Stimulated activated effector memory CD8-positive, alpha-beta T cell treated with anti-CD3 and anti-CD28 coated beads, Interleukin-12 subunit alpha, Interleukin-12 subunit beta, amount 100 ng/mL, for 72 hours (primary cell): ENCODE measurements at places on chromosomes 5 and 9.

DNA sequence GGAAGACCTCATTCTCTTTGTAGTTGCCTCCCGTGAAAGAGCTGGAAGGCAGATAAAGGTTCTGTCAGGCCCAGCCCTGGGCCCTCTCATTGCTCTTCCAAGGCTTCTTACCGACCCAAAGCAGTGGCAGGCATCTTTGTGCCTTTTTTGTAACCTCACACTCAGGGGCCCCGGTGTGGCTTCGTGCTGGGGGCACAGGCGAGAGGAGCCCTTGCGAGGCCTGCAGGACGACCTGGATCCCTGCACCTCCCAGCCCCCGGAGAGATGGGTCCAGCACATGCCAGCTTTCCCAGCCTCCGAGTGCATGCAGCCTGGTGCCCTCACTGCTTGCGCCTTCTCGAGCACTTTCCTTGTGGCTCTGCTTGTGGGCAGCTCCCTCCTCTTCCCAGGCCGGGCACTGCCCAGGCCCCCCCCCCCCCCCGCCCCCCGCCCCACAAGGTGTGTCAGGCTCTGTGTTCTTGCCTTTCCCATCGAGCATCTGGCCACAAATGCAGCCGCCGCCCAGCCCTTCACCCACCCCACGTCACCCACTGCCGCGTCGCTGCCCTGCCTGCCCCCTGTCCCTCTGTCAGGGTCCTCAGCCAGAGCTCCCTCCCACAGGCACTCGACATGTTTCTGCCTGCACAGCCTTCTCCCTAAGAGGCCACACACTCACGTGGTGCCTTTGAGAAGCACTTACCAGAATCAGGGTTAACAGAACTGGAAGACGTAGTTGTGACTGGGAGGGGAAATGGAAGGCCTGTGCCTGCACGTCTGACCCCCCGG is 63.7 kb upstream of the CACNA1B start:
- DNase-seq: no peak

DNA sequence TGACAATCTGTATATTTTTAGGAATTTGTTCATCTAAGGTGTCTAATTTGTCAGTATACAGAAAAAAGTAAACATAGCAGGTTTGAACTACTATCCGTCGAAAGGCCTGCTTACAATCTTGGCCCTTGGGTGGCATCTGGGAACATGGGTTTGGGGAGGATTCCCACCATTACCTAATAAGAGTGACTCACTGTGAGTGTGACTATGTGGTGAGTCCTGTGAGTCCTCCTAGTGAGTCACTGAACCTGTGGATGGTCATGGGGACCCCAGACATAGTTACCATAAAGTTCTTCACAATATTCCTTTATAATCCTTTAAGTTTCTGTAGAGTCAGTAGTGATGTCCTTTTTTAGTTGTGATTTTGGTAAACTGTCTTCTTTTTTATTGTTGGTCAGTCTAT is 37.0 kb downstream of the RNF130 start:
- no peak for DNase-seq

DNA sequence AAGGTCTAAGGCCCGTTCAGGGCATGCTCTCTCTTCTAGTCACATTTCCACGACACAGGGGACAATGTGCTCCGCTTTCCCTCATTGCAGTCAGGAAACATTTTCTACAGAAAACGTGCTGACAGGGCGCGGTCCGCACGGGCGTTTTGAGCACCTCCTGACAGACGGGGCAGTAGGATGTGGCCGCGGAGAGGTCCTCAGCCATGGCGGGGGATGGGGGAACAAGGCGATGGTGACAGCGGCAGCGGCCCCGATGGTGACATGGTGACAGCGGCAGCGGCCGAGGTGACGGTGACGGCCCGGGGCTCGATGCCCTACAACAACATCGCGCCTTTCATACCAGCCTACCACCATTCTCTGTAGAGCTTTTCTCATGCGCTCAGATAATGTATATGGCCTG is 4.1 kb downstream of the PLPP1 start:
- no peak for DNase-seq

- no peak for DNase-seq
Observed at GRCh38 chr5:178383919-178384815, 151.6 kb upstream of the PHYKPL start.

GRCh38 chr5:54676481-54677340 is 159.2 kb downstream of the SNX18 start:
- DNase-seq: no peak

DNA sequence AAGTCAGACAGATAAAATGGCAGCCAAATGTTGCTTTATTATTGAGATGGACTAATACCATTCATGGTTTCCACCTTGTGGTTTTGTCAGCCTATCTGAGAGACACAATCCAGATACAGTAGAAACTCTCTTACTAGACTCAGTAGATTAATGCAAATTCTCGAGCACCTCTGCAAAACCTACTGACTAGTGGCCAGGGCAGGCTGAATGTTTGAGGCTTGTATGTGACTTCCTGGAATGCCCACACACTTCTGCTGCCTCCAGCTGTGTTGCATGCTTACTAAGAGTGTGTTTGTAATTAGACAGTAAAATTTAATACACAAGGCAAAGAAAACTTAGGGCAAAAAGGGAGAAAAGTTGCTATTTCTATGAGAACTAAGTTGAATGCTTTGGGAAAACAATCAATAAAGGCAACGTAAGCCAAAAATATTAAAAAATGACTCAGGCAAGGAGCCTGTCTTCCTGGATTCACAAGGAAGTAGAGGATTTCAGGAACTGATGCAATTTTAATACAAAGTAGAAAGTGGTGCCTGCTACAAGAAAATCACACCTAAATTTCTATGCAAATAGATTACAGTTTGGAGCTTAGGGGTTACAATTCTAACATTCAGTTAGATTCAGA is 30.2 kb upstream of the CCNG1 start:
- no peak for DNase-seq

GRCh38 chr9:69199769-69200470 is 25.8 kb downstream of the TJP2 start:
- DNase-seq: no peak

DNA sequence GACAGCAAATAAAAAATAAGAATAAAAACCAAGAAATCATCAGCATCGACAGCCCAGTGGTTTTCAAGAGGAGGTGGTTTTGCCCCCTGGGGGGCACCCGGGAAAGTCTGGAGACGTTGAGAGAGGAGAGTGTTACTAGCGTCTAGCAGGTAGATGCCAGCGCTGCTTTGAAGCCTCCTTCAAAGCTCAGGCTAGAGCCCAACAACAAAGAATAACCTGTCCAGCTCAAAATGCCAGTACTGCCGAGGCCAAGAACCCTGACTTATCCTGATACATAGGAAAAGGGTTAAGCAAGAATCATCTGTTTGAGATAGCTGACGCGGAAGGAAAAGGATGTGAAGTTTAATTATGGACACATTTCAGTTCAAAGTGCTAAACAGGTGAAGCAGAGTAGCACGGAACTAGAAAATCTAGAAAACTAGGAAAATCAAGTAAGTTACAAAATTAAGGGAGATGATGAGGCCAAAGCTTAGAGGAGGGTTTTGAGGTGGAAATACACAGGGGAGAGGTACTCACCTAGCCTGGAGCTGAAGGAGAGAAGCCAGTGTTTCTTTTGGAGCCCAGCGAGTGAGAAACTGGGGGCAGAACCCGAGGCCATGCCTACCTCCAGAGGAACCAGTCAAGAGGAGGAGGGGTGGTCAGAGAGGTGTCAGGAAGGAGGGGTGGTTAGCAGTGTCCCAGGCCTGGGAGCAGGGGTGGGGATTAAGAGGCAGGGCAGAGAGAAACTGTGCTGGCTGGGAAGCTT is 121.0 kb upstream of the RETREG1 start:
- DNase-seq: no peak

DNA sequence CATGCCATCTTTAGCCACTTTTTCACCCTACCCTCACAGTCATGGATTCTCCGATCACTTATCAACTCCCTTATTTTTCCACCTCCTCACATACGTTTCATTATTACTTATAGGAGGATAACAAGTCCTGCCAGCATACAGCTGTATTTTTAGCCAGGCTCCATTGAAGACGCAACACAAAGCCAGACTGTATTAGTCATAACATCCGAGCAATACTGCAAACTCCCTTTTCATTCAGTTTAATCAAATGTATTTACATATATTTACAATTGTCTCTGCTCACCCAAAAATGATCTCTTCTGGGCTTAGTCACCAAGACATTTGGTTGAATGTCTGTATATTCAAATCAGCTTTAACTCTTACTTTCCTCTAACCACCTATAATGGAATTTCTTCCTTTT is 126.4 kb upstream of the PRLR start:
- no peak for DNase-seq

GRCh38 chr5:67610186-67610912 is 413.8 kb upstream of the CD180 start:
- DNase-seq: no peak

DNA sequence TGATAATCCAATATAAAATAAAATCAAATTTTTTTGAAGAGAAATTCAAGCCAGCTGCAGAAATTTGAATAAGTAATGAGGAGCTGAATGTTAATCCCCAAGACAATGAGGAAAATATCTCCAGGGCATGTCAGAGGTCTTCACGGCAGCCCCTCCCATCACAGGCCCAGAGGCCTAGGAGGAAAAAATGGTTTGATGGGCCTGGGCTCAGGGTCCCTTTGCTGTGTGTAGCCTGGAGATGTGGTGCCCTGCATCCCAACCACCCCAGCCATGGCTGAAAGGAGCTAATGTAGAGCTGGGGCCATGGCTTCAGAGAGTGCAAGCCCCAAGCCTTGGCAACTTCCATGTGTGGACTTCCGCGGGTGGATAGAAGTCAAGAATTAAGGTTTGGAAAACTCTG is 618.3 kb downstream of the TAF11L14 start:
- DNase-seq: no peak

- DNase-seq: no peak
Observed at GRCh38 chr5:1864896-1865440, 17.8 kb downstream of the IRX4 start.

DNA sequence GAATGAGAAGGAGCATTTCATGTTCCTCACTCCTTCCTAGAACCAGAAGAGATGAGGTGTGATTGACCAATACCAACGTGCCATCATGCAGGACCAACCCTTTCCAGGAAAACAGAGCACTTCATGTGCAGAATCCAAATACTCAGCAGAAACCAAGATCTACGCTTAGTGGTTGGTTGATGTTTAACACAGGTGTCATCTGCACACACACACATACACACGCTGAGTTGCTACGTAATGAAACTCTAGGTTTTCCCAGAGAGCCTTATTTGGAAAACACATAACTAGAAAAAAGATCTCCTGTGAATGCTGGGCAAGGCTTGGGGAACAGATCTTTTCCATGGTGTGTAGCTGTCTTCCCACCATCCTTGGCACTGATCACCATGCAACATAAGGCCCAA is 21.1 kb upstream of the ZNF622 start:
- DNase-seq: no peak

DNA sequence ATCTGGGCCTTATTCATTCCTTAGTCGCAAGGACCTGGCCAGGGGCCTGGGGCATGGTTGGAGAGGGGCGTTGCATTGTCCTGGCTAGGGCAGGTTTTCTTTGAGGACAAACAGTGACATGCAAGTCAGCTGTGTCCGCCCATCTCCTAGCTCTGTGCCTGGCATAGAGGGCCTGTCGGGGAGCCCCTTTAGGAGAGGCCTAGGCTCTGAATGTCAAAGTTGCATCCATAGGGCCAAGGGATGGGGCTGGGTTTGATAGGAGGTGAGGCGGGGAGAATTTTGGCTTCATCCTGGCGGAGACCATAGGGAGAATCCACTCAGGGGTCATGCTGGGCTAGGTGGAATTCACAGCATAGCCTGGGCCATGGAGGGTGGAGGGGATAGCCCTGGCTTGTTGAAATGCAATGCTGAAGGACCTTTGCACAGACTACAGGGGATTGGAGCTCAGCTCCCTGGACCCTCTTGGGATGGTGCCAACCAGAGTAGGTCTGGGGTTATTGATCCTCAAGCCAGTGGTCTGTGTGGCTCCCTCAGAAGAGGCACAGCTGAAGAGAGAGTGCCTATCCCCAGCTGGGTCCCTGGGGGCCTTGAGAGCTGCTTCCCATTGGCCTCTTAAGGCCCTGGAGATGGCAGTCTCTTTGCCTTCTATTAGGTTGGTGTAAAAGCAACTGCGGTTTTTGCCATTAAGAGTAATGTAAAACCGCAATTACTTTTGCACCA is 104.0 kb downstream of the RGS3 start:
- no peak for DNase-seq

DNA sequence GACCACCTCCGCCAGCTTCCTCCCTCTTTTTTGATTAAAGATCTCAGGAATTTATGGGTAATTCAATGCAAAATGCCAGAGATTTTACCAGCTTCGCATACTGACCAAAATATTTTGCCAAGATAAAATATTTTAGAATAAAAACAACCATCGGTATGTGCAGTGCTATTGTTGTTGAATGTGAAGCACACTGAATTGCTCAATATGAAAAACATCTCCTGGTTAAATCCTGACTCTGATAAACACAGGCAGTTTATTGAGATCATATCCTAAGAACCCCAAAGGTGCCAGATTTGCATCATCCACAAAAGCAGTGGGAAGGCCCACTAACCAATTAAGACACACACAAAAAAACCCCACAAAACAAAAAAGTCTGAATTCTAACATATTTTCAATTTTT is 202.4 kb downstream of the GLIS3 start:
- DNase-seq: no peak

- no peak for DNase-seq
Observed at GRCh38 chr5:82494942-82495341, 216.8 kb upstream of the RPS23 start.

- no peak for DNase-seq
Observed at GRCh38 chr9:134854541-134854981, 26.0 kb upstream of the FCN2 start.
